Stimulated activated CD4-positive, alpha-beta T cell treated with anti-CD3 and anti-CD28 coated beads, Interleukin-1b, Interleukin-23, amount 100 ng/mL, for 1 hour (primary cell): ENCODE measurements at places on chromosomes 13 and 19.

- no peak for DNase-seq
Observed at GRCh38 chr19:17620696-17621095, 65.2 kb downstream of the COLGALT1 start.

DNA sequence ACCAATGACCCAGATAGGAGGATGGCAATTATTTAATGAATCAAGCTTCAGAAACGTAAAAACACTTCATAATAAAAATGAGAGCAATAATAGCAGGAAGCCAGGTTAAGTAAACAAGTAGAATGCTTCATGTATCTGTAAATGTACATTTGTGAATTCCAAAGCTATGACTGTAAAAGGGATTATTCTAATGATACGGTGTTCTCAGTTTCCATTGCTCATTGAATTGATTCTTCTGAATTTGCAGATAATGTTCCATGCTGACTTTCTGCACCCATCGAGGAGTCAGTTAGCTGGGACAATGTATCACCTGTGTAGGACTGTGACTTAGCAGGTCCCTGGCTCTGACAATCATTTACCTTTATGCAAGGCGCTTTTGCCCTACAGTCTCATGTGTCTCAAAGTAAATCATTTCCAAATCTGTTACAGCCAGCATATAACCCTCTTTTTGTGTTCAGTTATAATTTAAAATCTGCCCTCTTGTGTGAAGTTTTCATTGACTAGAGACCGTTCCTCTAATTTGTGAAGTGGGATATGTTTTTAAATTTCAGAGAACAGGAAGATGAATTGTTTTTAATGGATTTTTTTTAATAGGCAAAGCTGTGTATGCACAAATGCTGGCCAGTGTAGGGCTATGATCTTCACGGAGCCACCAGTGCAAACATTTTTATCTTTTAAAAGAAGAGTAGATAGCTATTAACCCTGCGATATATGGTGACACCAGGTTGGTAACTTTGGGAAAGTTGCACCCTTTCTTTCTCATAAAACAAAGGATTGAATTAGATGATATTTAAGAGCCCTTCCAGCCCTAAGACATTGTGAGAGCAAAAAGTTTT, 267.1 kb downstream of the KLF5 start:
- DNase-seq = no peak

GRCh38 chr19:42010245-42011126, 16.5 kb upstream of the ATP1A3 start:
- no peak for DNase-seq

GRCh38 chr13:109314101-109314500, 472.3 kb downstream of the IRS2 start:
- DNase-seq = no peak

- no peak for DNase-seq
Observed at GRCh38 chr19:347946-348861, 3.6 kb upstream of the MIER2 start.

DNA sequence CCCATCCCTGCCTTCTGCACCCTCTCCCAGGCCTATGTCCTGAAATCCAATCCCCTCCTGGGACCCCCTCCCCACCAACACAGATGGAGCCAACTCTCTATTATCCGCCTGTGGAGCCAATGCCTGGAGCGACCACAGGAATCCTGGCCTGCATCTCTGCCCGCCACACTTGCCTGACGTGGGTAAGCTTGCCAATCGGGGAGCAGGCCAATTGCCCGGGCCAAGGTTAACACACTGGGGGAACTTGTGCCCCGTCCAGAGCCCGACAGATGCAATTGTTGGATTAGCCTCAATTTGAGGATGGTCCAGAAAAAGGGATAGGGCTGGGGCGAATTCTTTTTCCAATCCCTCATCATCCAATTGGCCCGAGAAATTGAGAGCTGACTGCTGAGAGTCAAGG, 5.9 kb downstream of the WIZ start:
- DNase-seq = no peak

- DNase-seq = no peak
Observed at GRCh38 chr19:58568453-58569130, 4.5 kb downstream of the MZF1 start.

DNA sequence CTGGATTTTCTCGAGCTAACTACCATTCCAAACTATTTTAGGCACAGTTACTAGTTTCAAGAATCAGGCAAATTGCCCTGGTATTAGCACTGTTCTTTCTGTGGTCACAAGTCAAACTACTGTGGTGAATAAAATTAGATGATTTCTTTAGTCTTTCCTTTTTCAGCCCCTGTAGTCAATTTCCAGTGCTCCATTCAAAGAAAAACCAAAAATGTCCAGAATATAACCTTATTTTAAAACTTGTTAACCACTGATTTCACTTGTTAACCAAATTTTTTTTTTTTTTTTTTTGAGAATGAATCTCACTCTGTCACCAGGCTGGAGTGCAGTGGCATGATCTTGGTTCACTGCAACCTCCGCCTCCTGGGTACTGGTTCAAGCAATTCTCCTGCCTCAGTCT, 50.6 kb upstream of the USPL1 start:
- DNase-seq = no peak

- no peak for DNase-seq
Observed at GRCh38 chr19:37855098-37855497, 51.3 kb downstream of the WDR87 start.

- no peak for DNase-seq
Observed at GRCh38 chr19:2363419-2363818, 3.4 kb downstream of the TMPRSS9 start.

DNA sequence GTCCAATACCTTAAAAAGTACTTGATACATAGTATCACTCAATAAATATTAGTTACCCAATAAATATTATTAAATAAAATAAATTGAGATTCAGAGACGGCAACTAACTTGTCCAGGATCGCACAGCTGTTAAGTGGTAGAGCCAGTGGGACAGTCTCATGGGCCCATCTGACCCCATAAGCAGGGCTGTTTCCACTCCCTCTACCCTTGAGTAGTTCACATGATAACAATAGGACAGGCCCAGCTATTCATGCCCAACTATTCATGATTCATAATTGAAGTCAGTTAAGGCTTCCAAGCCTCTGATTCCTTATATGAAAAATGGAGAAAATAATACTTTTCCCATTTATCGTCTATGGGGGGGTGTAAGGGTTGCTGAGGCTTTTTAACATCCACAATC, 78.2 kb downstream of the C13orf42 start:
- DNase-seq = no peak

- no peak for DNase-seq
Observed at GRCh38 chr19:34131100-34131499, 41.2 kb upstream of the LSM14A start.

DNA sequence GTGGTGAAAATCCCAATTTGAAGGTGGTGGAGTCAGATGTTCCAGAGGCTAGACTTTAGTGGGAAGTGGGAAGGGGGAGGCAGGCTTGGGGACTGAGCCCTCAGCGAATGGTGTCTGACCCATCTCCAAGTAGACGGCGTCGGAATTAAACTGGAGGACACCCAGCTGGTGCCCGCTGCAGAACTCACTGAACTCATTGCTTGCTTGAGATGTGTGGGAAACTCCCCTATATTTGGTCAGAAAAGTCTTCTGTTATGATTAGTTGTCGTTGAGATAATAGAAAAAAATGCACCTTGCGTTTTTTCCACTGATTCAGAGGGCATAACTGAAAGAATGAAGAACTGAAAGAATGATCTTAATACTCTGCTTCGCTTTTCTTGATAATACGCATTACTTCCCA, 871 bp upstream of the ZNF583 start:
- no peak for DNase-seq

DNA sequence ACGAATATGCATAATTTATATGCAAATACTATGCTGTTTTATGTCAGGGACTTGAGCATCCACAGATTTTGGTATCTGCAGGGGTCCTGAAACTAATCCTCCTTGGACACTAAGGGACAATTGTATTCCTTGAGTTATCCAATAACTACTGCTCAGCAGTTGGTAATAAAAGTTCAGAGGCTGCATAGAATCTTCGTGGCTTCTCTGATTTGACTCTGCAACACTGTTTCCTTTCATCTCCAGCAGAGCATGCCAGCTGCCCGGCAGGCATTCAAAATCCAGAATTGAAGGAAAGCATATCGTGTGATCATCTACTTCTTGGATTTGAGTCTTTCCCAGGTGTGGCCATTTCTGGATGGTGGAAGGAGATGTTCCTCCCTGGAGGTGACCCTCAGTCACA, 64.5 kb upstream of the MRI1 start:
- DNase-seq = no peak

- no peak for DNase-seq
Observed at GRCh38 chr13:83883061-83883523, 818 bp upstream of the SLITRK1 start.
